ENCODE measurements at places on chromosomes 3 and 15.

DNA sequence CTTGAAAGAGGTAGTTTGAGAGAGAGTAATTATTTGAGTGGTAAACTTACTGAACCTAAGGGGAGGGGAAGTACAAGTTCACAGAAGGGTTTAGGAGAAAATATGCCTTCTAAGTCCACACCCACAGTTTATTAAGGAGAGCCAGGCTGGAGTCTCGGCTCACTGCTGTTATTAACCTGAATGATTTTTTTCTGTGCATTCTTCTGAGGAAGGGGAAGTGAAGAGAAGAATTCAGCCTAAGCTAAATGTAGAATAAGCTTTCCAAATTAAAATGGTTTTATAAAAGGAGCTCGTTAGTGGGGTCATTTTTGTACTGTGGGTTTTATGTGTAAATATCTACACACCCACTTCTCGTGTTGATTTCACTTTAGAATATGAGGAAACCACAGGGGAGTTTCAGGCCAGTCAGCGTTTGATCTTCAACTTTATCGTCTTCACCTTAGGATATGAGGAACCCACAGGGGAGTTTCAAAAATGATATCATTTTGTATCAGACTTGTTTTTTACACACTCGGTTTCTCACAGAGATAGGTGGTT lies 1.5 kb downstream of the WHAMM start:
- peak; percentile 3 for DNase-seq

GRCh38 chr3:114827495-114827894 lies 319.6 kb downstream of the ZBTB20 start:
- no peak for DNase-seq

- no peak for DNase-seq
Observed at GRCh38 chr3:173993299-173993698, 595.8 kb downstream of the NLGN1 start.

GRCh38 chr15:38531509-38531908 lies 33.1 kb downstream of the RASGRP1 start:
- DNase-seq = no peak

DNA sequence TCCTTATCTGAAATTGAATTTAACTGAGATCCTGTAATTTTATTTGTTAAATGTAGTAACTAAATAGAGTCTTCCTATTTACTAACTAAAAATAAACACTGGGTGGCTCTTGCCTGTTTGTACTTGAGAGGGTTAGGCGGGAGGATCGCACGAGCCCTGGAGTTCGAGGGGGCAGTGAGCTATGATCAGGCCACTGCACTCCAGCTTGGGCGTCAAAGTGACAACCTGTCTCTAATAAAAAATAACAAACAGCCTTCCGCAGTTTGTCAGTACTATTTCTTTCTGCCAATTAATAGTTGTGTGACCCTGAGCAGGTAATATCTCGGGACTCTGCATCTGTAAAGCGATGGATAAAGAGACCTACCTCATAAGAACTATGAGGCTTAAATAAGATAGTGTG lies 768 bp upstream of the PDE12 start:
- DNase-seq = no peak

- no peak for DNase-seq
Observed at GRCh38 chr15:78822514-78822913, 11.2 kb upstream of the ADAMTS7 start.

GRCh38 chr3:151228666-151229040 lies 25.6 kb upstream of the GPR171 start:
- no peak for DNase-seq

GRCh38 chr3:124033360-124034015 lies 41.6 kb upstream of the ROPN1 start:
- no peak for DNase-seq

- no peak for DNase-seq
Observed at GRCh38 chr3:186214670-186215069, 105.8 kb upstream of the ETV5 start.

DNA sequence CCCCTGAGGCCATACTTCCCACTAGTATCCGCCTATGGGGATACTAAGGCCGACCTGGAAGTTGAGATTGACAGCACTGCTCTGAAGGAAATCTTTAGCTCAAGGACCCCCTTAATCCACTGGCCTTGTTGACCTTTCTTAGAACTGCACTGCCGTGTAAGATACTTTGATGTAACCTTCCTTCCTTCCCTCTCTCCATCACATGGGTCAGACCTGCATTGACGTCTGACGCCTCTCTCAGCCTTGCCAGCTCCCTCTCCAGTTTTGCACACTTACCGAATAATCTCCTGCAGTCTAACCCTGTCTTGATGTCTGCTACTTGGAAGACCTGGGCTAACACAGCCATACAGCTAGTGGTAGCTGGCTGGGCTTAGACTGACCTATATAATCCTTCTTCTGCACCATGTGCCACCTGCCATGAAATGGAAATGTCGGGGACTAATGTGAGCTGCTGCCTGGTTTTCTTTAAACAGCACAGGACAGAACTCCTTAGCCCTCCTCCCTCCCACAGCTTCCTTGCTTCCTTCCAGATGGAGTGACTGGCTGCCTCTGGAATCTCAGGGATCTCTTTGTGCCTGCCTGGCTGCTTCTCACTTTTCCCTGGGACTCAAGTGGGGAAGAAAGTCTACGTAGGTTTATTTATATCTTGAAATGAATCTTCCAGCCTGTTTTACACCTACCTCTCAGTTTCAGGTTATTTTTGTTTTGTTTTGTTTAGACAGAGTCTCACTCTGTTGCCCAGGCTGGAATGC lies 39.2 kb upstream of the HERC1 start:
- DNase-seq = no peak

DNA sequence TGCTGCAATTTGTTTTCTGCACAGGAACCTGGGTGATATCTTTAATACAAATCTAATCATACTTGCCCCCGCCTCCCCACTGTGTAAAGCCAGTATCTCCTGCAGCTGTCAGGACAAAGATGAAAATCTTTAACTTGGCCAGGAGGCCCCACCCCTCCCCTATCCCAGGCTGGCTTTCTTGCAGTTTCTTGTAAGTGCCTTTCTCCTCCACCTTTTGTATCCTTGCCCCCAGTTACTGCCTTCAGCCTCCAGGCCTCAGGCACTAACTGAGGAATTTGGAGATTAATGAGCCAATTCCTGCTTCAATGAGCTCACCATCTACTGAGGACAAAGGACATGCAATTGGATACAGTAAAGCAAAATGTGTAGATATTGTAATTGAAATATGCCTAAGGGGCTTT lies 6.5 kb downstream of the GCSAM start:
- no peak for DNase-seq

DNA sequence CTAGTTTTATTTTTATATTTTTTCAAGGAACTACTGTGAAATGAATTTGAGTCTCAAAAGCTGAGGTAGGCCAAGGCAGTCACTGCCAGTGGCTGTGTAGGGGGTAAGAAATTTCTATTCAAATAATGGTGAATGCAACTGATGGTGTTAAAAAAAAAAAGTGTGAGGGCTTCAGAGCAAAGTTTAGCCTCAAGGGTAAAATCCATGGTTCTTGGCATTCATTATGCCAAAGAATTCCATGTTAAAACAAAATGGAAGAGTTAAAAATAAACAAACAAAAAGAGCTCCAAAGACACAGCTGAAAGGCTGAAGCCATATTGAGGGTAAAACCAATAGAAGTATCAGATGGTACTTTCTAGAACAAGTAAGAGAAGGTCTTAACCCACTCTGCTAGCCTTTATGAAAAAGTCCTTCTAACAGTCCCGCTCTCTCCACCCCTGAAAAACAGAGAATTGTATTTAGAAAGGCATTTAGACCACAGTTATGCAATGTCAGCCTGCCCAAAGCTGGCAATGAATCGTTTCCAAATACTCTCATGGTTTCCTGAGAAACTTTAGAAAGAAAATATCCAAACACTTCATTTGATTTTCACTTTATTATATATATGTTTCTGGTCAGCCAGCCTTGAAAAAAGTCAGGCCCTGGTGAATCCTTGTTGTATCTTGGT lies 158.4 kb upstream of the GMNC start:
- DNase-seq = no peak

GRCh38 chr3:10310578-10310977 lies 10.3 kb downstream of the SEC13 start:
- DNase-seq = no peak

DNA sequence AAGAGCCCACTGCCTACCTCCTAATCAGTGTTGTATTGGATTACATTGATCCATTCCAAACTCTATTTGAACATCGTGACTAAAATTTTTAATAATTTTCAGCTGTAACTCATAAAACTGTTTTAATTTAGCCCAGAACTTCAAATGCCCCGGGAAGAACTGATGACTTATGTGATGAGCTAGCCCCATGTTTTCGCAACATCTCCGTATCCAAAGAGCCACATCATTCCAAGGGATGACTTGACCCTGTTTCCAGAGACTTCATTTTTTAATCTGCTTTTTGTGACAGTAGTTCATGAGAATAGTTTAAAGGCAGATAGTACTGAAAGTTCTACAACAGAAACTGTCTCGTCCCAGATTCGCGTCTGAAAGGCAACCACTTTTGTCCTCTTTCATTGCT lies 97.4 kb downstream of the STAC start:
- DNase-seq = no peak

DNA sequence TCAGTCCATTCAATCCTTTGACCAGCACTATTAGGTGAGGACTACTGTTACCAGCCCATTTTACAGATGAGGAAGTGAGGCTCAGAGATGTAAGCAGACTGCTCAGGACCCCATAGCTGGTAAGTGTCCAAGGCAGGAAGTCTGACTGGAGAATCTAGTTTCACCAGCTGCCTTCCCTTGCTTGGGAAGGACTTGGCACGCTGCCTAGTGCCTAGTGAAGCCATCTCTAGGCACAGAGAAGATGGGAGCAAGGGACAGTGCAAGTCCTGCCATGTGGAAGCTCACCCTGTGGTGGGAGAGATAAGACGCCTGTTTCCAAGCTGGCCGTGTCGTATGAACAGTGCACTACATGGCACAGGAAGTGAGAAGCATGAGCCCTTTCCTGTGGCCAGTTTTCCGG lies 111.8 kb upstream of the TMC3 start:
- DNase-seq = no peak

DNA sequence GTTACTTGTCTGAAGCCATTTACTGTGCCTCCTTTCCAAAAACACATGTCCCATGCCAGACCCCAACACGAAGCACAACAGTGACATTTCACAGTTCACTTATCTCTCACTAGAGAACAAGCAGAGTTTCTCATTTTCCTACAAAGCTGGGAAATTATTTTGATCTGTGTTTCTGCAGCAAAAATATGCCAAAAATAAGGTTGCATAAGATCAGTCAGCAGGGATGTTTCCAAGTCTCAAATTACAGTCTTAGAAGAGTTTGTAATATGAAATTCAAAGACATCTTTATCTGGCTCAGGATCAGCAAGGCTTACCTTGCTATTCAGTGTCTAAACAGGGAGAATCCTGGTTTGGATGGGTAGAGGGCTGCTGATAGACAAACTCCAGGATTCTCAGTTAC lies 75.5 kb downstream of the GJD2 start:
- no peak for DNase-seq
